D721Med (cell line): ENCODE measurements at places on chromosomes 6 and 20.
A peak's percentile ranks its signal among the peaks of the same experiment; 100 is the strongest.

GRCh38 chr6:14735956-14736486 is 509.8 kb upstream of the JARID2 start:
- DNase-seq = no peak

DNA sequence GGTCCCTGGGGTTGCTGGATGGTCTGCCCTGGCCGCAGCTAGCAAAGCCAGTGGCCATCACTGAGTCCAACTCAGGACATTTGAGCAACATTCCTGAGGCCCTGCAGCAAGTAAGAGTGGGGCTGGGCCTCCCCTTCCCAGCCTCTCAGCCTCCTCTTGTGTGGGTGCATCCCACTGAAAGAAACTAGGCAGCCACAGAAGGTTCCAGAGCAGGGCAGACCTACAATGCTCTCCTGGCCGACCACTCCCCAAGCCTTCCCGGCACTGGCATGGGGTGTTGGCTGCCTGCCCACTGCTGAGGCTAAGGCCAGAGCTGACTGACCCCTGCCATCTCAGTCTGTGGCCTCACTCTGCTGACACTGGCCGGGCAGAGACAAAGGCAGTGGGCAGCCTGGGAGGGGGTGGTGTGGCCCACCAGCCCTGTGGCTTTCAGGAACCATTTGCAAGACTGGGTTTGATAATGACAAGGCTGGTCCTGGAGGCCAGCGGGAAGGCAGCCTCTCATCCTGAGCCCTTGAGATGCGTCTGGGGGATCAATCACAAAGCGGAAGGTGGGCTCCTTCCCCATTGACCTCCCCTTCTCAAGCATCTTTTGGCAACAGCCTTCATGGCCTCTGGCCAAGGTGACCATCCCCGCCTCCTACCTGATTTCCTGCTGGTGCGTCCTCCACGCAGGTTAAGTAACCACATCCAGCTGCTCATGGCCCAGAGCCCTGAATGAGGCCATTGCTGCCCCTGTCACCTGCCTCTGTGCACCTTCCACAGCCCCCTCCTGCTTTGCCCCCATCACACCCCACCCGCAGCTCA is 9.6 kb downstream of the DLGAP4 start:
- DNase-seq = no peak

DNA sequence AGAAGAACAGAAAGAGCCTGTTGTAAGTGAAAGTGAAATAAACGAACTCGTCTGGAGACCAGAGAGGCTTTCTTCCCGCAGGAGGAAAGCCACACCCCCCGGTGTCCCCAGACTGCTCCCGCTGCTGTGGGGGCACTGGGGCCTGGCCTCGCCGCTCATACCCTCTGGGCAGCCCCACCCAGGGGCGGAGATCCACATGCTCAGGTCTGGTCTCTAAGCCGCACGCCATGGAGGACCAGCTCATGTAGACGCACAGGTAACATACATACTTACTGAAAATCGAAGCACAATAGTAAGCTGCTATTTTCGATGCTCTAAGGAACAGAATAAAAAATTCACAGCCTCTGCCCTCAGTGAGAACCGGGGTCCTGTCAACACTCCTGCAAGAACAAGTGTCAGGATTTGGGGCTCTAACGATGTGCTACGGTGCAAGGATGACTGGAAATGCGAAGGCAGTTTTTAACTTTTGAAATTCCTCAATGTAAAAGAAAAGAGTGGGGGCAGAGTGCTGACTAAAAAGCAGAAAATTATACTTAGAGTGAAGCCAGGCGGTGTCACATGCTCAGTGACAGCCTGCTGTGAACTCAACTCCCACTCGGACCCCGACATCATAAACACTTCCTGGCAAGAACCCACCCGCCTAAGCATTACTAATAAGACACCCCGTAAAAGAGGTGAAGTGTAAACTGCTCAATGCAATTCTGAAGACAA is 110.5 kb downstream of the IRF4 start:
- DNase-seq = no peak

DNA sequence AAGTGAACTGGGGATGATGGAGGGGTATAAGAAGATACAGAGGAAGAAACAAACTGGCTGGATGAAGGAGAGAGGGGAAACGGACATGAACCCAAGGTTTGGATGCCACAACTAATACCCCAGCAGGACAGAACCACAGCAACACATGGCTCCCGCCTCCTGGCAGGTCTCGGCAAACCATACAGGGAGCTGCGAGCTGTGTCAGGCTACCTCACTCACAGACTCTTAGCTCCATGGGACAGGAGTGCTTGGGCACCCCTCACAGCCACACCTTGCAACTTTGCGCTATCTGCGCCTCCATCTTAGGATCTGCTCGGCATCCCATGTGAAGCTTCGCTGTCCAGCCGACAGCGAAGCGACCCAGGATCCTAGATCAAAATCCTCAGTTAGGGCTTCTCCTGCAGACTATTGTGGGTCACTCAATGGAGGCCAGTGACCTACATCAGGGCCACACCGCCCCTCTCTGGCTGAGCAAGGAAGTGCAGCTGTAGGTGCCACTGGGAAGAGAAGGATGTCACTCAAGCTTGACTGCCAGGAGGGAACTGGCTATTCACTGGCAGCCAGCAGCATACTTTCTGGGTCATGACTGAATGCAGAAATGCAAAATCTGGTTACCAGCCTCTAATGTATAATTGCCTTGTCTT is 174.4 kb upstream of the RIN2 start:
- no peak for DNase-seq

- DNase-seq = no peak
Measured at GRCh38 chr6:126076992-126077664, 90.8 kb downstream of the TRMT11 start.

DNA sequence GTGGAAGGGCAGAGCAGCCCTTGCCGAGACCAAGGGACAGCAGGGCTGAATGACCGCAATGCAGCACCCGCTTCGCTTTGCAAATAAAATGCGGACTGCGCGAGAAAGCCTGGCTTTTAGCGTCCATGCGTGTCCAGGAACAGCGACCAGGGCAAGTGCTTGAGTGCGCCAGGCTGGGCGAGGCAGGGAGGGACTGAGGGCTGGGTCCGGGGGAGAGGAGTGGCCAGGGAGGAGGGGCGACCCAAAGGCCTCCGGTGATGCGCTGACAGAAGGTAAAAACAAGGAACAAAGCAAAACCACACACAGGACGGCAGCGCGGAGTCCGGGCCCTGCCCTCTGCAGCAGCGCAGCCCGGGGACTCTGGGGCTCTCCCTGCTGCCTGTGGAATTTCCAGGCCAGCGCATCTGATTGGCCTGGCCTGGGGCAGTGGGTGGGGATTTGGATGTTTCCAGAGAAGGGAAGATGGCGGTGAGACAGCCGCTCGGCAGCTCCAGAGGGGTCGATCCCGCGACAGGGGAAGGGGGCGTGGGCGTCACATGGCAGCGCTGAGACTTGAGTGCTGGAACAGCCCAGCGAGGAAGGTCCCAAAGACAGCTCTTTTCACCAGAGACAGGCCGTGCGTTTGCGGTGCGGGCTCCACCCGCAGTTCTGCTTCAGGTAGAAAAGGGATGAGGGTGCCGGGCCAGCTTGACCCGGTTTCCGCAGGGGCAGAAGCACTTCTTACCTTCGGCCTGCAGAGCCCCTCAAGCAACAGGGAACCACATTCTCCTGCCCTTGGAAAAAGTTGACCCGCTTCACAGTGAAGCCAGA is 51.8 kb downstream of the SSR1 start:
- peak; percentile 77 for DNase-seq

GRCh38 chr6:117267766-117268534 is 2.6 kb downstream of the VGLL2 start:
- DNase-seq = no peak

DNA sequence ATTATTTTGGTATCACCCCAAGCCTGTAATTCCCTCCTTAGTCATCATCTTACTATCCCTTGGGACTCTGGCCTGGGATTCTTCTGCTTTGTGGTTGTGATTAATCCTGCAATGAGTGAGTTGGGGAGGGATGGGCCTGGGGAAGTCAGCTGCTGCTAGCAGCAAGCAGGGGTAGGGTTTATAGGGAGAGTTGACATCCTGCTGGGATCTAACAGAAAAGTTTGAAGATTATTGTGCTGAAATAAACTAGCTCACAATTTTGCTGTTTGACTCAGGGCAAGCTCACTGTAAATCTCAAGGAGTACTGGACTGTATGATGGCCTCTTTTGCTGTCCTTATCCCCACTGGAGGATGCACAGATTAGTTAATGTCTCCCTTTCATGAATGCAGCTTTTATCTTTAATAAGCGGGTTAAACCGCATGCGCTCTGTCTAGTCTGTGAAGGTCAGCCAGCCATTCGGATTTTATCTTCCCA is 83.4 kb downstream of the JARID2 start:
- no peak for DNase-seq

DNA sequence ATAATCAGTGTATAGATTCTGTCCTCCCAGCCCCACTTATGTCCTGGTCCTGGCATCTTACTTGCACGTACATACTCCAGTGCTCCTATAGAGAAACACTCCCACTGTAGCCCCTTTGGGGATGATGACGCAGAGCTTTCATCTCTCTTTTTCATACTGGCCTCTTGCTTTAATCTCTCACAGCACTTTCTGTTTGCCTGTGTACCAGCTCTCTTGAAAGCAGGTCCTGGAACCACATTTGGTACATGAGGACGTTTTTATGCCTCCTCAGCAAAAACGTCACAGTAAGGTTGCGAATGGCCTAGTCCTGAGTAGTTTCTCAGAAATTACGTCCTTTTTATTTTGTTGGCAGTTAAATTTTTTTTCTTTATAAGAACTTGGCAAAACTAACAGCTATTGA is 10.8 kb downstream of the L3MBTL3 start:
- DNase-seq = no peak

DNA sequence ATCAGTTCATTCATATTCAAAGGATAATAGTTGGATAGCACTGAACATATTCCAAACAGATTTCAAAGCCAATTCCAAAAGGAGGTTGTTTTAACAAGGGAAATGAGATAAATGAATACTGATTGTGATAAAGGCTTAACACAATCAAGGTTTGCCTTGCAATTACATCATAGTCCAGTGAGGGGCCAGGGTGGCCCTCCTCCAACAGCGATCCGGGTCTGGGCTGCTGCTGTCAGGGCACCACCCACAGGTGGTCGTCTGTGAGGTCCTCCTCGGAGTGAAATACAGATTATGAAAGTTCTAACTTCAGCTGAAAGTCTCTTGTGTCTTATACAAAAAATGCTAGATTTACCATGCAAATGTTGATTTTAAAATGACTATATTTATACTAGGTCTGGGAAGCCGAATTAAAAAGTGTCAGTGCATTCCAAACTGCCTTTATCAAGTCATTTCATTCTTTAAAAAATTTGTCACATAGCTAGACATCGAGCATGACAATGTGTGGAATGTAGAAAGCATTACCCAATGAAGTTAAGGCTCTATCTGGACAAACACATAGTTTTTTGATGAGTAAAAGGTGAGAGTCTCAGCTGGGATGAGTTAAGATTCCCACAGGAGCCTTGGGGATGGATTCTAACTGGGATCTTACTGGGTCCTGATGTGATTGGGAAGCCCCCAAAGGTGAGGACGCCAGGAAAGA is 65.9 kb upstream of the SLC22A23 start:
- no peak for DNase-seq
